ENCODE measurements at places on chromosomes 11 and 22.
A peak's percentile ranks its signal among the peaks of the same experiment; 100 is the strongest.

DNA sequence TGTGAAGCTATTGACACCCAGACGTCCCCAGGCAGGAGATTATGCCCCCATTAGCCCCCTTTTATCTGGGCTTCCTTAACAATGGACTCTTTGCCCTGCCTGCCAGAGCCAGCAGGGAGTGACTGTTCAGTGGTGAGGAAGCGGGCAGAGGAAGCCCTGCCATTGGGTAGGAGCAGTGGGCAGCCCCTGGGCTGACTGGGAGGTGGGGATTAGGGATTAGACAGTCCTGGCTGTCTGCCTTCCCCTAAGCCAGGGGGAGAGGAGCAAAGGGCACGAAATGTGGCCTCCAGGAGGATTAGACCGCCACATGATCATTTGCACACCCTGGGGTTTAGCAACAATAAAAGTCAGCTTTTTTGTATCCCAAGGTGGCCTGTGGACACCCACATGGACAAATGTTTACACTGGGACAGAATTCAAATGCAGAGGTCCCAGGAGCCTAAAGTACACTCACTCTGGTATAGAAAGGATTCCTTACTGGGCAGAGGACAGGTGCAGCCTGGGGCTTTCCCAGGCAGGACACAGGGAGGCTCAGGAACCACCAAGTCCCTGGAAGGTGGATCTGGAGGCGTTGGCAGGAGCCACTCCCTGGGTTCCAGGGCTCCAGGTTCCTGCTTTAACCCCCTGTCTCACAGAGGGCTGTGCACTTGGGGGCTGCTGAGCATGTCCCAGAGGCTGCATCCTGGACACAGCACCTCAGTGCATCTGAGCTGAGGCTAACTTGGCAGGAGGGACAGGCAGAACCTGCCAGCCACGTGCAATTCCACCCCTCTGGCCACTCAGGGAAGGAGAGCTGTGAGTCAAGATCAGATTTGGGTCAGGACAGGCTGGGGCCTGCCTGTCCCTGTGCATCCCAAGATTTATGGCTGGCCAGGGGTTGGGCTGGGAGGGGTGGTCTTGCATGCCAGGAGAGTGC, 2.1 kb downstream of the PNPLA3 start:
- peak; percentile 79 for DNase-seq

DNA sequence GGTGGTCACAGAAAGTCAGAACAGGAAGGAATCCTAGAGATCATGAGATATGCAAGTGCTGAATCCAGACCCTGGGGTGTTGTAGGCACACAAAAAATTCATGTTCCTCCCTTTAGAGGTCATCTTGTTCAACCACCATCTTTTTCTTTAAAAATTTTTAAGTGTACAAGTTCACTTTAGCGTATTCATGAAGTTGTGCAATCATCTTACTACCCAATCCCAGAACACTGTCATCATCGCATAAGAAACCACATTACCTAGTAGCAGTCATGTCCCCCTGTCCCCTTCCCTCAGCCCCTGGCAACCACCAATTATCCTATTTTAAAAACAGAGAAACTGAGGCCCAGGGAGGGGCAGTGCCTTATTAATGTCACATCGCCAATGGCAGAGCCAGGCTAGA, 20.3 kb upstream of the WNT11 start:
- no peak for DNase-seq

GRCh38 chr11:94342250-94342649, 37.9 kb downstream of the IZUMO1R start:
- no peak for DNase-seq

- DNase-seq = no peak
These were observed 8.6 kb upstream of the ARHGAP8 start for GRCh38 chr22:44743804-44744211.

DNA sequence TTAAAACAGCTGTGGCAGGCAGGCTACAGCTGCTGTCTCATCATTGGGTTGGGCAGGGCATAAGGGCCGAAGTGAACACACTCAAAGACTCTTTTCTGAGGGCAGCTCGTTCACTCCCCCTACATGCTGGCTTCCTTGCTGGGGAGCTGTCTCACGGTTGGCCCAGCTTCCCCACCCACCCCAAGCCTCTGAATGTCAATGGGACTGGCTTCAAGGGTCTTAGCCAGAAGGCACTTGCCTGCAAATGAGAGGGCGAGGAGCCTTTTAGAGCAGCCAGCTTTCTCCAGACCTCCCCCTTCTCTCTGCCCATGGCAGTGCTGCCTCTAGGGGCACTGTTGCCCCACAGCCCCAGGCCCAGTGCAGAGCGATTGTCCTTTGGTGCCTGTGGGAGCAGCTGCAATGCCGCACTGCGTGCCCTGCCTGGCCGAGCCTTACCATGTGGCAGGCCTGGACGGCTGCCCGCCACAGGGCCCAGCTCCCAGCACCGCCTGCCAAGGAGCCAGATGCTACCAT, 94.7 kb upstream of the RASSF10 start:
- peak; percentile 72 for DNase-seq

DNA sequence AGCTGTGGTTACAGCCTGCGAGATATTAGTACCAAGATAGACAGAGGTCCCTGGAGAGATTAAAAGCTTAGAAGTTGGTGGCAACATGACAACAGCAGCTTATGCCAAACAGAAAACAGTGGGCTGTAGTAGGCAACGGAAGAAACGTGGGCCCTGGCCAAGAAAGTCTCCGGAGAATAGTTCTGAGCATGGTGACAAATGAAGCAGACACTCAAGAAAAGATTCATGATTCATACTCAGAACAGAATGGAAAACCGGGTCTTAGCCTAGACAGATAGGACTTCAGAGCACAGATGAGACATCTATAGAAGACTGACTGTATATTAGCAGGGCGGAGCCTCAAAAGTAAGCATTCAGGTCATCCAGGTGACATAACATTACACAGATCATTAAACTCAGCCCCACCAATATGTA, 727.4 kb downstream of the ETS1 start:
- no peak for DNase-seq

GRCh38 chr11:15618583-15619032, 503.9 kb downstream of the INSC start:
- DNase-seq = no peak

- DNase-seq = no peak
These were observed 874 bp upstream of the PLAAT4 start for GRCh38 chr11:63535734-63536133.

DNA sequence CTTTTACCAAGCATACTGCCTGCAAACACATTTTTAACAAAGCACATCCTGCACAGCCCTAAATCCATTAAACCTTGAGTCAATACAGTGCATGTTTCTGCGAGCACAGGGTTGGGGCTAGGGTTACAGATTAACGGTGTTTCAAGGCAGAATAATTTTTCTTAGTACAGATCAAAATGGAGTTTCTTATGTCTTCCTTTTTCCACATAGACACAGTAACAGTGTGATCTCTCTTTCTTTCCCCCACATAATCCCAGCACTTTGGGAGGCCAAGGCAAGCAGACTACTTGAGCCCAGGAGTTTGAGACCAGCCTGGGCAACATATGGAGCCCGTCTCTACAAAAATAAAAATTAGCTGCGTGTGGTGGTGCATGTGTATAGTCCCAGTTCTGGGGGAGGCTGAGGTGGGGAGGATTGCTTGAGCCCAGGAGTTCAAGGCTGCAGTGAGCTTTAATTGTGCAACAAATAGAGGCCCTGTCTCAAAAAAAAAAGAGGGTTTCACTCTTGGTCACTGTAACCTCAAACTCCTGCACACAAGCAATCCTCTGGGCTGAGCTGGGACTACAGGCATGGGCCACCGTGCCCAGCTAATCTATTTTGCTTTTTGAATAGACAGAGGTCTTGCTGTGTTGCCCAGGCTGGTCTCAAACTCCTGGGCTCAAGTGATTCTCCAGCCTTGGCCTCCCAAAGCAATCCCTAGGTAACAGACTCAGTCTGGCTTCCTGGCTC, 19.7 kb upstream of the SLC3A2 start:
- no peak for DNase-seq

DNA sequence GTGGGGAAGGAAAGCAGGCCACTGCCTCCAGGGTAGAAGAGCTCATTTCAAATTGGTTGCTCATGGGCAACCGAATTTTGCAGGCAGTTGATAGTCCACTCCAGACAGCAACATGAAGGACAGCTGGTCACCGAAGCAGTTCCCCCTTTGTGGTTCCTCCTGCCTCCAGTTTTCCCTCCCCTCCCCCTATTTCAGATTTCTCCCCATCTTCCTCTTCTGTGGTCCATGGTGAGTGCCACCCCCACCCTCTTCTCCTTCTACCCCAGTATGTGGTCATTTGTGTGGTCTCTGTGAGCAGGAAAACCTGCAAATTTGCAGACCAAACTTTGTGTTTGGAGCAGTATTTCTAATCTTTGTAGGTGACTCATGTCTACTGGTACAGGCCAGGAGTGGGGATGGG, 38.2 kb upstream of the PAK1 start:
- no peak for DNase-seq

DNA sequence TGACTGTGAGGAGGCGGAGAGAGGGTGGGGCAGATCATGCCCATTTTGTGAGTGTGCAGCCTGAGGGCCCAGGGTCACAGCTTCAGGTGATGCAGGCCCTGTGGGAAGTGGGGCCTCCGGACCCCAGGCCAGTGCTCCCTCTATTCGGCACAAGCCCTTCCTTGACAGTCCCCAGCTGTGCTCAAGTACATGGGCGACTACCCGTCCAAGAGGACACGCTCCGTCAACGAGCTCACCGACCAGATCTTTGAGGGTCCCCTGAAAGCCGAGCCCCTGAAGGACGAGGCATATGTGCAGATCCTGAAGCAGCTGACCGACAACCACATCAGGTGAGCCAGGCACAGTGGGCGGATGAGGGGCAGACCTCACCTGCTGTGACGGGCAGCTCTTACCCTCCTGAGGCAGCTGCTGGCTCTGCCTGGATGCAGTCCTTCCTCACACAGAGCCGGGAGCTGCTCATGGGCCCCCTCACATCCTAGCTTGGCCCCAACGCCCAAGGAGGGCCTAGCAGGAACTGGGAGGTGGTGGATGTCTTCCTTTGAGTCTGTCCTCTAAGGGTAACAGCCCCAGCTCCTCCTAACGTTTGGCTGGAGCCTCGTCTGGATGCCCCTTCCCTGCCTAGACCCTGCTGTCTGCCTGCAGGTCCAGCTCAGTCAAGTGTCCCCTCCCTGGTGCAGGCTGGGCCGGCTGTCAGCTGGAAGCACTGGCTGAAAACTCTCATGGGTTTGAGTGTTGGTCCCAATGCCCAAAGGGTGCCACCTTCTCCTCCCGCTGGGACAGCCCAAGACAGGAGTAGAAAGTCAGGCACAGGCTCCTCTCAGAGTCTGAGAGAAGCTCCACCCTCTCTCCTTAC, 76.1 kb downstream of the MYO7A start:
- no peak for DNase-seq

DNA sequence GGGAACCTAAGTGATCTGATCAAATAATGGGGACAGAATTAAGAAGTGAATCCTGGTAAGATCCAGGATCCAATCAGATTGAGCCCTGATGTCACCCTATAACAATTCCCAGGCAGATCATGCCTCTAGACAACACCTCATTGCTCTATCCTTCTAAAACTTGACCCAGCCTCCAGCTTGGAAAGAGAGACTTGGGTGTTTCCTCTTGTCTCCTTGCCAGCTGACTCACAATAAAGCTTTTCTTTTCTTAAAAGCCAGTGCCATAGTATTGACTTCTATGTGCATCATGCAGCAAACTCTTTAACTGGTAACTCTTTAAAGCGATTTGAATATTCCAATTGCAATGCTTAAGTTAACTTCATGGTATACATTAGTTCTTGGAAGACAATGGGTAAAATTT, 109.6 kb upstream of the CHORDC1 start:
- DNase-seq = no peak

GRCh38 chr11:93100211-93100610, 97.6 kb downstream of the SLC36A4 start:
- DNase-seq = no peak

DNA sequence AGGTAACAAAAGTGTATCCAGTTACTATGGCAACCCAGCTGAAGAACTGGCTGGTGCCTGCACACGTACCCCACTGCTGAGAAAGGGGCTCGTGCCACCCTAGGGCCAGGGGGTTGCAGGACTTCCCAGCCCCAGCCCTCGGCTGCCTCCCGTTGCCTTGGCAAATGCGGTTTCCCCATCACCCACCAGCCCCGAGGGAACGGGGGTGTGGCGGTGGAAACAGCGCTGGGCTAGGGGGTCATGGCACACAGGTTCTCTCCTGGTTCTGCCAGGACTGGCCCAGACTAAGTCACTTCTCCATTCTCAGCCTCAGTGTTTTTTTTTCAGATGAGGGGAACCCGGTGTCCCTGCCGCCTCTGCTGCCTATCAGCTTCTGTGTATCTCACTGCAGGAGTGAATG, 27.9 kb downstream of the PHF21B start:
- DNase-seq = no peak

Data from HuH-7 (cell line).